ENCODE measurements at places on chromosomes 7 and 10.

DNA sequence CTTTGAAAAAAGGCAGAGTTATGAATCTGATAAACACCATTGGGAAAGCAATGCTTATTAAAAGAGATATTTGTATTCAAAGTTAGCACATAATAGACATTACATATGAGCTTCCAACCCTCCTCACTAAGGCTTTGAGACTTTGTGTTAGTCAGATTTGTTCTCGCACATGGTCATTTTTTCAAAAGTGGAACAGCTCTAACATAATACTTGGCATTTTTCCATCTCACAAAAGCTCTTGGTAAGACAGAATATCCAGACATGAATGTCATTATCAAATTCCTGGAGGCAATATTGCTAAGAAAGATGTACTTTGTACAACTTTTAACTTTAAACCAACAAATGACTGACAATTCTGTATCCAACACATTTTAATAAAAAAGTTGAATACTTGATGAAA, 292.4 kb upstream of the SMIM30 start:
- DNase-seq = no peak

DNA sequence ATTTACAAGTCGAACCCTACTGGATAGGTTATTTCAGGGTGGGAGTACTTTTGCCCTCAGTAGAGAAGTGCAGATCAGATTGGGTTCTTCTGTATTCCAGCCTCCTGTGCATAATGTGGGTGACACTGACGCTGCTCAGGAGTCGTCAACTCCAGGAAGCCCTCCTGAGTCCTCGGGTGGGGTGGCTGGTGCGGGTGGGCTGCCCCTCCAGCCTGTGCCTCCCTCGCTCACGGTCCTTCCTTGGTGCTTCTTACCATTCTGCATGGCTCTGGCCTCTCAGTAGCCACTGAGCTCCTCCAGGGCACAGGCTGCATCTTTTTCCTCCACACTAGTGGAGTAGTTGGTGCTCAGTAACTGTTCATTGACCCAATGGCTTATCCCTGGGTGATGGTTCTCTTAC, 4.3 kb downstream of the CDH23 start:
- no peak for DNase-seq

GRCh38 chr10:110498982-110499795, 1.5 kb downstream of the DUSP5 start:
- DNase-seq = no peak

DNA sequence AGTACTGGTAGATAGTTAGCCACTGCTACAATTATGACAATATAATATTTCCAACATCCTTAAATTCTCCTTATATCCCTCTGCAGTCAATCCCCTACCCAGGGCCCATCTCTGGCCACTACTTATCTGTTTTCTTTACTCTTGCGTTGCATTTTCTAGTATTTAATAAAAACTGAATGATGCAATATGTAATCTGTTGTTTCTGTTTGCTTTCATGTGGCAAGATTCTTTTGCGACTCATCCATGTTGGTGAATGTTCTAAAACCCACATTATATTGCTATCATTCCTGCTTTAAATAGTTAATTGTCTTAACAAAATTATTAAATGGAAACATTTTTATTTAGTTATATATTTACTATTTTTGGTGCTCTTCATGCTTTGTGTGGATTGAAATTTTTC, 338.5 kb downstream of the MDFIC start:
- DNase-seq = no peak

- no peak for DNase-seq
Measured at GRCh38 chr7:140451716-140452115, 27.6 kb downstream of the MKRN1 start.
